H54 (cell line): ENCODE measurements at places on chromosomes 11 and 22.

DNA sequence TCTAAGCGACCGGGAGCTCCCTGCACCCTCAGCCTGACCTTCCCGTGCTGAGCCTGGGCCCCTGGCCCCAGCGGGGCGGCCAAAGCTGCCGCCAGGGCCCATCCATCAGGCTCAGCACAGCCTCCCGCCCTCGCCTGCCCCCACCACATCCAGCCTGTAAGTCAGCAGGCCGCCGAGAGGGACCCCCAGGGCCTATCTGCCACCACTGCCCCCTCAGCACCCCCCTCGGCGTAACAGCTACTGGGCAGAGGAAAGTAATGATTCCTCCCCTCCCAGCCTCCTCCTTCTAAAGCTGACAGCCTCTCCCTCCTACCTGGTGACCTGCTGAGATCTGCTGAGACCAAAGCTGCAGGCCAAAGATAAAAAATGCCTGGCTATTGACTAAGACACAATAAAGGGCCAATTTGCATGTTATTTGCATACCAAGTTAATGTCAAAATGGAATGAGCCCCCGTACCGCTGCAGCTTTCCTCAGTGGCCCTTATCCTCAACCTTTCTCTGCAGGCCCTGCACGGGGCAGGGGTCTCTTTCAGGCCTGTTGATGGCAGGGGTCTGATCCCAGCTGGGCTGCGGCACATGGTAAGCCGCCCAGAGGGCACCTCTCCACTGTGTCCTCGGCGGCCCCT lies 51.6 kb downstream of the RPUSD4 start:
- no peak for DNase-seq

GRCh38 chr11:78535920-78536319 lies 38.7 kb downstream of the NARS2 start:
- no peak for DNase-seq

DNA sequence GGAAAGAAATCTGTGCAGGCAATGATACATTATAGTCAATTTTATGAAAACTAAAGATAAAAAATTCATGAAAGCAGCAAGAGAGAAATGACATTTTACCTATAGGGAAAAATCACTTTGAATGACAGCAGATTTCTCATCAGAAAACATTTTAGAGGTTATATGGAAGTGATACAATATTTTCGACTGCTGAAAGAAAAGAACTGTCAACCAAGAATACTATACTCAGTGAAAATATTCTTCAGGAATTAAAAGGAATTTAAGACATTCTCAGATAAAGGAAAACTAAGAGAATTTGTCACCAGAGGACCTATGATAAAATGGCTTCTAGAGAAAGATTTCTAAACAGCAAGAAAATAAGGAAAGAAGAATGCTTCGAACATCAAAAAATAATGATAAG lies 820.8 kb downstream of the DLG2 start:
- no peak for DNase-seq

- DNase-seq, result no peak
These were observed 361.3 kb downstream of the GRM5 start for GRCh38 chr11:88704485-88704884.

DNA sequence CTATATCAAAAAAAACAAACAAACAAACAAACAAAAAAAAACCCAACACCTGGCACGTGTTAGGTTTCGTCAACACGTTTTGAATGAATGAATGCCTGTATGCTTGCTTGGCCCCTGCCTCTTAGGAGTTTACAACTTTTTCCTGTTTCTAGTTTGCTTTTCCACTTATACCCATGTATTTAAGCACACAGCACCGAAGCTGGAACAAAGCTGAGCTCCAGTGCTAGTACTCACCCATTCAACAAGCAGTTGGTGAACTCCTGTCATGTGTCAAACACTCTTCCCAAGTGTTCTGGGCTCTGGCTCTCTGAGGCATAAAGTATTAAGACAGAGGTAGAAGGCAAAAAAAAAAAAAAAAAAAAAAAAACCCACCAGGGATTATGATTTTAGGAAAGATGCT lies 599.3 kb downstream of the BUD13 start:
- DNase-seq, result no peak
